GM13977 (cell line): ENCODE measurements at places on chromosomes 16 and 17.

DNA sequence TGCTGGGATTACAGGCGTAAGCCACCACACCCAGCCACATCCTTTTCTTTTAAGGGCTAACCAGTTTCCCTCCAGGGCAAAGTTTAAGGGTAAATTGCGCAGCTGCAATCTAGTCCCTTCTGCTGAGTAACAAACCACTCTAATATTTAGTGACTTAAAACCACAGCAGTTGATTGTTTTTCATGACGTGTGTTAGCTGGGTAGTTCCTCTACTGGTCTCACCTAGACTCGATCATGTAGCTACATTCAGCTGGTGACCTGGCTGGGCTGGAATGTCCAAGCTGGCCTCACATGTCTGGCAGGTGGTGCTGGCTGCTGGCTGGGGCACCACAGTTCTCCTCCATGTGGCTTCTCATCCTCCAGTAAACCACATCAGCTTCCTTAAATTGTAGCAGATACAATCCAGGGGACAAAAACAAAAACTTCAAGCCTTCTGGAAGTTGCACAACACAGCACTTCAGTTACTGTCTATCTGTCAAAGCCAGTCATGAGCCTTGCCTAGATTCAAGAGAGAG, 75.5 kb downstream of the GPRC5B start:
- no peak for DNase-seq

DNA sequence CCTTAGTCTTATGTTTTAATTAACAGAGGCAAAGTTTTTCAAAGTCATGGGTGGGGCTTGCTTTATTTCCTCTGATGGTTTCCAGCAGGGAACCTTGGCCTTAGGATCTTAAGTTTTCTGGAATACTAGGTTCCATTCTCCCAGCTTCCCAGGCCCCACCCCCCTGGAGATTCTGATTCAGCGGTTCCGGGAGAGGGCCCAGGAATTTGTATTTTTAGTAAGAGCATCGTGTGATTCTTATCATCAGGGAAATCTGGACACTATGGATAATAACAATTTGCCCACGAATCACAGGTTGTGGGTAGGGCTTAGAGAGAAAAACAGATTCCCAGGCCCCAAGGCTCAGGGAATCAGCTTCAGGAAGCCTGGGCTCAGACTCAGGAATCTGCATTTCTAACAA, 263.6 kb downstream of the NTN1 start:
- DNase-seq, result no peak

GRCh38 chr17:28719021-28719433, 758 bp upstream of the RPL23A start:
- no peak for DNase-seq

DNA sequence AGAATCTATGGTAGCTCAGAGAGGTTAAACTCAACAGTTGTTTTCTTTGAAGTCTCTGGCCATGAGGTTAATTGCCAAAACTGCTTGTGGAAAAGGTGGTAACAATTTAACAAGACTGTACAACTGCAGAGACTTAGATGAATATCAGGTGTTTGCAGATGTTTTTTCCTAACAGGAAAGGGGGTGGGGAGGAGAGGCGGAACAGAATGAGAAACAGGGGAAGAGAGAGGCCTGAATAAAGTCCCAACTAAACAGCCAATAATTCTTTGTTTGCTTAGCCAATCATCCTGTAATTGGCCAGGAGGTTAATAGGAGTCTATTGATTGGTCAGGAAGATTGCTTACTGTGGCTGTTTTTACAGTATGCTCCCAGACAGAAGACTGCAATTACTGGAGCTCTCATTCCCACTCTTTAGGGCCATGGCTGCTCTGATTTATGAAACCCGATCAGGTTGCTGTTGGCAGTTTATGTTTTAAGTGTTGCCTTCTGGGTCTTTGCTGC, 249.7 kb upstream of the TBX2 start:
- DNase-seq, result no peak

GRCh38 chr16:27432558-27432957, 30.6 kb downstream of the IL21R start:
- DNase-seq, result no peak

GRCh38 chr17:71251951-71252350, 868.9 kb upstream of the SOX9 start:
- DNase-seq, result no peak

GRCh38 chr16:23896832-23897821, 61.3 kb downstream of the PRKCB start:
- DNase-seq, result no peak

GRCh38 chr16:29680180-29680598, 1.2 kb downstream of the QPRT start:
- peak; percentile 12 for DNase-seq

- DNase-seq, result no peak
Observed at GRCh38 chr17:6559753-6560215, 3.4 kb upstream of the PITPNM3 start.
